ENCODE measurements at places on chromosomes 2 and 18.

GRCh38 chr2:9001778-9002177 is 1.7 kb downstream of the MBOAT2 start:
- no peak for DNase-seq

GRCh38 chr2:182980115-182980514 is 58.1 kb downstream of the NCKAP1 start:
- no peak for DNase-seq

GRCh38 chr2:118012778-118013177 is 1.1 kb downstream of the CCDC93 start:
- no peak for DNase-seq

GRCh38 chr2:23426263-23426905 is 41.4 kb downstream of the KLHL29 start:
- DNase-seq, result no peak

DNA sequence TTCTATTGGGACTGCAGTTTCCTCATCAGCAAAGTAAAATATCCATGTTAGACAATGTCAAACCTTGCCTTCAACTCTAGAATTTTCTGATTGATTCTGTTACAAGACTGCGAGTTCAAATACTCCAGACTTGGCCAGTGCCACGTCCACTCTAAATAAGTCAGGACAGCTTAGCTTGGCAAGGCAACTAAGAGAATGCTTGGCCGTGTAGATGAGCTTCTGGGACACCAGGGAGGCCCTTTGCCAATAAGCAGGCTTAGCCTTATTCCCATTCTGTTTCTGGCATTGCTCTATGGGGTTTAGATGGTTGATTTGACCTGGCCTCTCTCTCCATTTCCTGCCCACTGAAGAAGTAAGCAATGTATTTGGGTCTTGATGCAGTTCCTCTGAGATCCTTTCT is 218.1 kb upstream of the SIX2 start:
- no peak for DNase-seq

GRCh38 chr2:203022751-203023150 is 8.1 kb downstream of the NBEAL1 start:
- no peak for DNase-seq

DNA sequence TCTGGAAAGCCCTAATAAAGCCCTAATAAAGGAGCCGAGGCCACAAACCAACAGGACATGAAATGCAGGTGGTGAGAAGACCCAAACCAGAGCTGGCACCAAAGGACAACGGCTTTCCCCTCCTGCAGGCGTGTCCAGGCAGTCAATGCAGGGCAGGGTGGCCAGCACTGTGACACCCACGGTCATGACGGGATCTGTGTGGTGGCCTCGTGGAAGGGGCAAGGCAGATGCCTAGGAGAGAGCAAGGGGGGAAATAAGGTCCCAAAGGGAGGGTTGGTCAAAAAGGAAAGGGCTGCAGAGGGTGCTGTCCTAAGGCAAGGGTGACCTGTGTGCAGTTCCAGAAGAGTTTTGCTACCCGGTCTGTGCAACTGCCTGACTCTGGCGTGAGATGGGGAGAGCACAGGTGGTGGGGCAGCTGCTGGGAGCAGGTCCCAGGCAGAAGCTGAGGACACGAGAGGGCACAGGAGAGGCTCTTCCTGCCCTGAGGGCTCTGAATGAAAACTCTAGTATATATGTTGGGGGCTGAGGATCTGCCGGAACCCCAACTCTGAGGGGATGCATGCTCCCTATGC is 156.7 kb downstream of the TPO start:
- DNase-seq, result no peak

DNA sequence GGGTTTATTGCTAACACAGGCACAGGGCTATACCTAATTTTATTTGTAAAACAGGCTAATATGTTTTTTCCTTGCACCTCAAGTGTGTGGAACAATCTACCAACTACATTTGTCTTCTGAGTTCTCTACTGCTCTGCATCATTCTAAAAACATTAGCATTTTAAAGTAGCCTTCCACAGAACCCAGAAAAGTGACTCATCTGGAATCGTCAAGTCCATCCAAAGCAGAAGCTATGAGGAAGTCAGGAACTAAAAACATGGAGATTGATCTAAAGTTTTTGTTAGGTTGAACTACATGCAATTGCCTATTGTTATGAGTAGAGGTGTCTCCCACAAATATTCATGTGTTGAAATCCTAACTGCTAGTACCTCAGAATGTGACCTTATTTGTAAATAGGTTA is 70.9 kb downstream of the SUCLG1 start:
- no peak for DNase-seq

GRCh38 chr18:48992791-48993555 is 42.2 kb upstream of the SMAD7 start:
- DNase-seq, result no peak

- DNase-seq, result no peak
Measured at GRCh38 chr2:29022679-29023078, 41.6 kb downstream of the TOGARAM2 start.

DNA sequence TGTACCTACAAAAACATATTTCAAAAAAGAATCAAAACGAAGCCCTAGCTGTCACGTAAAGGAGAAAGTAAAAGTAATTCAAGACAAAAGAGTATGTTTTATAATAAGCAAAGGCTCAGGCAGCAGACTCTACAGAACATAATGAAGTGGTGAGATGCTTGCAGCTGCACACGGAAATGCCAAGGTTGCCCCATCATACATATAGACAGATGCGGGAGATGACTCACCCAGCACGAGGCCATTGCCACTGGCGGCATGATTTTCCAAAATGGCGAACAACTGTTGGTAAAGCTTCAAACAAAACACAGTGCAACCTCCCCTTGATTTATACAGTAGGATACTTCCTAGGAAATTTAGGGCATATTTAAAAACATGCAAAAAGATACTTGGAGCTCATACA is 26.0 kb upstream of the C1QL2 start:
- no peak for DNase-seq

DNA sequence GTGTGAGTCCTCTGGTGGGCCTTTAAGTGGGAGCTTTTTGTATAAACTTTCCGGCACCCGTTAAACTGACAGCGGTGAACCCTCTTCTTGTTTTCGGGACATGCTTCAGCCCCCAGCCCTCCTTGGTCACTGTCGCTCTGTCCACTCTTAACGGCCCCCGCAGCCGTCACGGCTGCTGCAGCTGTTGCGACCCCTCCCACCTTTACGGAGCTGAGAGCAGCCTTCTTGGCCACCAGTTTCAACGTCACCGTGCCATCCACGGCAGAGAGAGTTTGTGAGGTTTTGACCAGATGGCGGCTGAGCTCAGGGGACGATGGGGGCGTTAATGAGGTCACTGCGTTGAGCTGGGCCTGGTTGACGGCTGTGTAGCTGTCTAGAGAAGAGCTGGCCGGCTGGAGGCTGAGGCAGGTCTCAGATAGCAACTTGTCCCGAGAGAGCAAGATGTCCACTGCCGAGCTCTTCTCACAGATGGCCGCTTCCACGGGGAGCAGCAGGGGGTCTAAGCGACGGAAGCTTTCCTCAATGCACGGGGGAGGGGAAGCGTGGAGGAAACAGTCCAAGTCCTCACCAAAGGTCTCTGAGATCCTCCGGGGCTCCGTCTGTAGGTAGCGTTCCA is 41.9 kb downstream of the KLF7 start:
- DNase-seq, result no peak

DNA sequence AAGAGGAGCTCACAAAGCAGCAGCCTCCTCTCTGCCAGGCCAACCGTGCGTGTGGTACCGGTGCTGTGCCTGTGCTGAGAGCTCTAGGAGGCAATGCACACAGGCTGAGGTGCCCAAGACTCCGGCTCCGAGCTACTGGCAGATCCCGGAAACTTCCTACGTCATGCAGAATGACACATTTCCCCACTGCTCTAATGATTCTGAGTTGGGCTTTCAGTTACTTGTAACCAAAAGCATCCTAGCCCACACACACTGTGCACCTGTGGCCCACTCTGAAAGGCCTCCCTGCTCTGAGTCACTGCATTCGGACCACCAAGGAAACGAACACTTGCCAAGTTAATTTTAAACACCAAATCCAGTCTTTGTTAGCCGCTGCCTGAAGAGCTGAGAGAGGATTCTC is 9.3 kb upstream of the RNU4ATAC start:
- no peak for DNase-seq

- no peak for DNase-seq
Measured at GRCh38 chr18:23355206-23355605, 97.9 kb upstream of the RIOK3 start.

- DNase-seq, result no peak
Measured at GRCh38 chr2:170307555-170308351, 129.8 kb downstream of the MYO3B start.

Measured in activated naive CD8-positive, alpha-beta T cell treated with anti-CD3 and anti-CD28 coated beads, Interleukin-2, amount 10 ng/mL, durations not matched to agents 7 days and 5 days (primary cell).